ENCODE measurements at places on chromosomes 12 and 14.
A peak's percentile ranks its signal among the peaks of the same experiment; 100 is the strongest.

- no peak for DNase-seq
These were observed 15.6 kb downstream of the SYNE3 start for GRCh38 chr14:95500772-95501401.

DNA sequence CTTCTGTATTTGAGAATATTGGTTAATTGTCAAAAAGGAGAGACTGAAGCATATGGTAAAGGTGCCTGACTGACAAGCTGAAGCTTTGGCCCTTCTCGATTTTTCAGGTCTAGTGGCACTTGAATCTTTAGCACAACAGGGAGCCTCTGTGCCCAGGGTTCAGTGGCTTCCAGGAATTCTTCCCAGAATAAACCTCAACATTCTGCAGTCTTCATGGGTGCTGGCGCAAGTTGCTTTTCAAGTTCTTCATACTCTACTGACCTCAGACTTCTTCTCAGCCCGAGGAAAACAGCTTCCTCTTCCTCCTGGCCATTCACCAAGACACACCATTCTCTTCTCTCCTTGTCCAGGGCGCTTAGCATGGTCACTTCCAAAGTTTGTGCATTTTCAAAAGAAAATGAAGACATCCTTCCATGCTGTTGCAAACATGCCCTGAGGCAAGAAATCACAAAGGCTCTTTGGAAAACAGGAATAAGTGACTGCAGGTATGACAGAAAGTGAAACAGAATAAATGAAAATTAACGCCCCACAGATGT, 89.9 kb downstream of the MGST1 start:
- no peak for DNase-seq

DNA sequence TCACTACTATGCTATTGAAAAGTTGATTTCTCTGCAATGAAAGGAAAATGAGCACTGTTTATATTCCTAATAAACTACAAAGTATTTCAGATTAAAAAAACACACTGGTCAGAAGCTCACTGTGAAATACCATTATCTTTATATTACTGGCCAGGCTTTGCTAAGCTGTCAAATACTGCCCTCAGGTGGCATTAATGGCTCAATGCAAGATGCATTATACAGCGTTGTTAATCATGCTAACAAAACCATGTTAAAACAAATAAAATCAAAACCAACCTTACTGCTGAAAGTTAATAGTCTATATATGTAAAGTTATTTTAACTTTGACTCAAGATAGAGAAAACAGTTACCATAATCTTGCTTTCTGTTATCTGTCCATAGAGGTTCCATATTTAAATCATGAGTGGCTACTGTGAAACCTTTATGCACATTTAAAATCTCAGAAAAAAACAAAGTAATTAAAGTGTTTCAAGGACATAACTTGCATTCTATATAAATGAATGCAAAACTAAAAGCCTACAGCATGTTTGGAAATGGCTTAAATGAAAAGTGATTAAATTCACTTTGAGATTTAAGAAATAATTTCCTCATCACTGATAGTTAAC, 121.7 kb downstream of the RALGAPA1 start:
- peak; percentile 22 for DNase-seq

- peak; percentile 77 for DNase-seq
These were observed 12.0 kb upstream of the BLTP3B start for GRCh38 chr12:100154474-100155247.

GRCh38 chr12:5524769-5525436, 93.0 kb downstream of the NTF3 start:
- no peak for DNase-seq

Data from activated CD8-positive, alpha-beta memory T cell treated with anti-CD3 and anti-CD28 coated beads, Interleukin-2, amount 50 U/mL, for 4 hours (primary cell).